NCI-H526 treated with DMSO at 0.1 percent for 48 hours (cell line): ENCODE measurements at places on chromosomes 2 and 18.
A peak's percentile ranks its signal among the peaks of the same experiment; 100 is the strongest.

DNA sequence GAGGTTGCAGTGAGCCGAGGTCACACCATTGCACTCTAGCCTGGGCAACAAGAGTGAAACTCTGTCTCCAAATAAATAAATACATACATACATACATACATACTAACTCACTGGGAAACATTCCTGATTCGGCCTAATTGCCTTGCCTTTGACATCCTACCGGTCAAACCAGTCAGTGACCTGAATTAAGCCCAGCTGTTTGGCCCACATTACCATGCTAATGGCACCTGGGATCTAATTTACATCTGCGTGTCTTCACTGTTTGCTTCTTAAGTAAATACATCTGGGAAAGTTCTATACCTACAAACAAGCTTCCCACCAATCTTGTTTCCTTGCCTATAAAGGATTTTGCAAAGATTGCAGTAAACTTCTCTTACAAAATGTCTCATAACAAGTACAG, 230.2 kb upstream of the ZC3H15 start:
- no peak for DNase-seq

DNA sequence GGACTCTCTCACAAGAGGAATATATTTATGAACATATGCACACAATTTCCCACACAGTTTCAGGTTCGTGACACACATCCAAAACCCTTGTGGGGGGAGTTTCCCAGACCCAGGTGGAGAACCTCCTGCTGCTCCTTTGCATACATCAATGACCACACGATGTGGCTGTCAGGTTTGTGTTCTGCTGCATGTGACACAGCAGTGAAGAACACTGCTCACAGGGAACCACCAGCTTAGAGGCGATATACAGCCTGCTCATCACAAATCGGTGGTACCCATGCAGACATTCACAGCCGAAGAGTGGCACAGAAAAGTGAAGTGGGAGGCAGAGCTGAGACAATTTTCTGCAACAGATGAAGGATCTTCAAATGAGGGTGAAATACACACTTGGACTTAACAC, 175.6 kb upstream of the ZFP36L2 start:
- DNase-seq, result no peak

DNA sequence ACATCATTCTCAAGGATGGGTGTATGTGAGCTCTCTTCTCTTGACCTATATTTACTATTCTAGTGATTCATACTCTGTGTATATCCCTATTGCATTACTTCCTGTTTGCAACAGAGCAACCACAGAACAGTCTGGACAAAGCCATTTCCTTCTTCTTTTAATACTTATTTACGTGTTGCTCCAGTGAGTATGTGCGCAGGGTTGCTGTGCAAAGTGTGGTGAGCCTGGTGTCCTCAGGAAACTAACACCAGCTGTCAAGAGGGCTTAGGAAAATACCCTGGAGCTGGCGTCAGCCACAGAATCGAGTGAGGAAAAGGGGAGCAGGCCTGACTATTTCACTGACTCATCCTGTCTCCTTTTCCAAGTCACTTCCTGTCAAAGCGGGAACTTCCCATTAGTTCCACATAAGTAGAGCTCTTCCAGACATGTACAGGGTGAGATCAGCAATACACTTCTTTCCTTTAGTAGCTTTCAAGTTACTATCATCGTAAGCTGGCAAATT, 214.1 kb upstream of the COPS8 start:
- no peak for DNase-seq

DNA sequence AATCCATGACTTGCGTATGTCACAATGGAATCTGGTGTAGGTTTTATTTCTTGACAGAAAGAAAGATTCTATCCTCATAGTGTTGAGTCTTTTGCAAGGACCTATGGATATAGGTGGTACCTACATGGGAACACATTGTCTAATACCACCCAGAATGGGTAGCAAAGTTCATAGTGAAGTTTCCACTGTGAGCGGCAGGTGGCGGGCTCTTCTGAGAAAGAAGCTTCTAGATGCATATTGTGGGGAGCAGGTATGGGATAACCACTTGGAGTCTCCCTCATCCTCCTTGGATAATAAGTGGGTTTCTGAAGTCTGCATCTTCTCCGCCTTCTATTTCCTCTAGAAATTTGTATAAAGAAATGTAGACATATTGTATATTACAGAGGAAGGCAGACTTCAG, 44.9 kb downstream of the LINC00305 start:
- DNase-seq, result peak; percentile 9

DNA sequence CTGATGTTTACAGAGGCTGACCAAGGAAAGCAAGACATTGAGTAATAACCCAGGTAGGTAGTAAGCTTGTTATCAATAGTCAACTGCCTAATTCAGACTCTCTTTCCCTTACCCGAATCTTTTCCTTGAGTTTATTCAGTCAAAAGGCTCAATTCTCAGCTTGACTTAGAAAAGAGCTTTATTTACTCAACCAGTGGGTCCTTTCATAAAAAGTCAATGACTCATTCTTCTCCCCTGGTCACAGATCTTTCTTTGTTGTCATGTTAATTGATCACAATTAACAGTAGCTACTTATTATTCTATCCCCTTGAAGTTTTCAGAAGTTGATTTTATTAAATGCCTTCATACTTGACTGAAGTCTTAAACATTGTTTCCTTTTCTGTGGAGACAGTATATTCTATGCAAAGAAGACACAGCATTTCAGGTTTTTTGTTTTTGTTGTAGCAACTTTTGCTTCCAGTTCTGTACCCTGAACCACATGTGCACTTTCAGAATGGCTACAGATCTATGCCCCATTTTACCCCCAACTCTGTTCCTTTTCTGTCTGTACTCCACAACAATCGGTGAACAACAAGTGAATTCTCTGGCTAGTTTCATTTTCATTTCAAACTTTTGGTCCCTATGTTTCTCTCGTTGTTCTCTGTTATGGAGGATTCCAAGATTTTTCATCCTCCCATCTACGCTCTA, 428.3 kb downstream of the NCKAP5 start:
- no peak for DNase-seq

GRCh38 chr2:112006076-112006410, 49.0 kb upstream of the TMEM87B start:
- DNase-seq, result no peak
